ENCODE measurements at places on chromosomes 2 and 18.

- DNase-seq = no peak
Observed at GRCh38 chr2:134152045-134153010, 101.5 kb upstream of the MGAT5 start.

- DNase-seq = no peak
Observed at GRCh38 chr18:46892842-46893241, 24.5 kb downstream of the PIAS2 start.

GRCh38 chr2:1976728-1977416, 232.6 kb upstream of the PXDN start:
- DNase-seq = no peak

GRCh38 chr2:239116456-239117246, 268.8 kb downstream of the TWIST2 start:
- no peak for DNase-seq

- DNase-seq = no peak
Observed at GRCh38 chr18:36519358-36519757, 221.8 kb downstream of the FHOD3 start.

GRCh38 chr18:39969803-39970494, 1985.1 kb upstream of the PIK3C3 start:
- DNase-seq = no peak

DNA sequence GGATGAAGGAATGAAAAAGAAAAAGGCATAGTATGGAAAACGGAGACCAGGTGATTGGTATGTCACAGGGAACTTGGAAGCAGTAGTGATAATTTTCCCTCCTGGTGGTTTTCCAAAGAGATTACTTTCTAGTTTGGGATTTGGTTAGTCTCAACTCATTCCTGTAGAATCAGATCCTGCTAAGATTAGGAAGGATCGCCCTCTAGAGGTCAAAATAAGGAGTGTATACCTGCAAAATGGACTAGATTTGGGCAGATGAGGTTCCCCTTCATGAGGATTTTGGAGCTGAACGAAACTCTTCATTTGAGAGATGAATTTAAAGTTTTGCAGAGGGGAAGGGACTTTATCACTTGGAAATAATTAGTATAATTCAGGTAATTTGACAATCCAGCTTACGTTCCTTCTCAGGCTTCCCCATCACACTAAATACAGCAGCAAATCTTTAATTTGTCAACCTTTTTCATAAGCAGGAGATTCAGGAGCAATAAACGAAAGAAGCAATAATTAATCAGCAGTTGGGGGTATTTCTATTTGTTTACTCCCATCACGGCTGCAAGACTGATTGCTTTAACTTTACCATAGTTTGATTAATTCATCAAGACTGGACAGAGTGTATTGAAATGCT, 65.2 kb downstream of the CCDC195 start:
- peak; percentile 40 for DNase-seq

DNA sequence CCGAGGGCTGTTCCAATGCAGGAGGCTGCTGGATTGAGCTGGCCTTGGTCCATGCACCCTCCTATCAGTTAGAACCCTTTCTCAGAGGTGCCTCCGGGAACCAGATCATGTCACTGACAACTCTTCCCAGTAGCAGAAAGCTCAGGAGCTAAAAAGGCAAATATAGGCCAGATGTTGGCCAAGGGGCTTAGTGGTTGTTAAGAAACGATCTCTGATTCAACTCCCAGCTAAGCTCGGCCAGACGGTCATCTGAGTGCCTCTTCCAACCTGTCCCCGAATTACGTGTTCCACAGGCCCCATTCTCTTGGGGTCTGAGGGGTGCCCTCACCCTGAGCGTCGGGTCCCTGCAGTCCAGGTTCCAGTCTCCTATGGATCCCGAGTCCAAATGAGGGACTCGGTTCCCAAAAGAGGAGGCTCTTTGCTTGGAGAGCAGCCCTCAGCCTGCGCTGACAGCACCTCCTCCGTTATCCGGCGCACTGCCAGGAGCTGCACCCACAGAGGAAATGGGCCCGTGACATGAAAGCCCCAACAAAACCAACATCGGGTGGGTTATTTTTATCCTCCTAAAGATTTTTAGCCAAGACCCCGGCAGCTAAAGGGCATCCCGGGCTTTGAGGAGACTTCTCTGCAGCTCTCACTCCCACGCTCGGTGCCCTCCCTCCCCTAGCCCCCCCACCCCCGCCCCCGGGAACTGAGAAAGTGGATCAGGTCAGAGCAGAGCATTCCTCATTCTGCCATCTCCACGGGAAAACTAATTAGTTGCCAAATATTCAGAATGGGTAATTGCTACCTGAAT, 106.6 kb upstream of the ID2 start:
- DNase-seq = no peak

DNA sequence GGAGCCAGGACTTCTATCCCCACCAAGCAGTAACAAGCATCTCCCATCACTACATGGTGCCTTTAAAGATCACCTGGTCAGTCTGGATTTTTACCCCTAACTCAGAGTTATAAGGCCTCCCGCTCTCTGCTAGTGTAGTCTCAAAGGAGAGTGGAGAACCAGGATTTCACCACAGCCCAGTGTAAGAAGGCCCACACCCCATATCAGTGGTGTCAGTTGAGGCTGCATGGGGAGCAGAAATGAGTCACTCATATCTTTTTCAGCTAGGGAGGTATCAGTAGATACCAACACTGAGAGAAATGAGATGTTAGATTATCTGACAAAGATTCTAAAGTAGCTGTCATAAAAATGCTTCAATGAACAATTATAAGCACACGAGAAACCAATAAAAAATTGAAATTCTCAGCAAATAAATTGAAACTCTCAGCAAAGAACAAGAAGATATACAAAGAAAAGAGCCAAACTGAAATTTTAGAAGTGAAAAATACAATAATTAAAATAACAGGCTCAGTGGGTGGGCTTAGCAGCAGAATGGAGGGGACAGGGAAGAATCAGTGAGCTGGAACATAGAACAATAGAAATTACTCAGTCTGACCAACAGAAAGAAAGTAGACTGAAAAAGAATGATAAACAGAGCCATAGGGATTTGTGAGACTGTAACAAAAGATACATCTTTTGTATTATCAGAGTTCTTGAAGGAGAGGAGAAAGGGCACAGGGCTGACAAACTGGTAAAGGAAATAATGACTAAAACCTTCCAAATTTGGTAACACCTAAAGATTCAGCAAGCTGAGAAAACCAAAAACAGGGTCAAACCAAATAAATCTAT, 257.7 kb downstream of the ANAPC1 start:
- DNase-seq = no peak

- DNase-seq = no peak
Observed at GRCh38 chr2:235911633-235912233, 256.5 kb downstream of the GBX2 start.

DNA sequence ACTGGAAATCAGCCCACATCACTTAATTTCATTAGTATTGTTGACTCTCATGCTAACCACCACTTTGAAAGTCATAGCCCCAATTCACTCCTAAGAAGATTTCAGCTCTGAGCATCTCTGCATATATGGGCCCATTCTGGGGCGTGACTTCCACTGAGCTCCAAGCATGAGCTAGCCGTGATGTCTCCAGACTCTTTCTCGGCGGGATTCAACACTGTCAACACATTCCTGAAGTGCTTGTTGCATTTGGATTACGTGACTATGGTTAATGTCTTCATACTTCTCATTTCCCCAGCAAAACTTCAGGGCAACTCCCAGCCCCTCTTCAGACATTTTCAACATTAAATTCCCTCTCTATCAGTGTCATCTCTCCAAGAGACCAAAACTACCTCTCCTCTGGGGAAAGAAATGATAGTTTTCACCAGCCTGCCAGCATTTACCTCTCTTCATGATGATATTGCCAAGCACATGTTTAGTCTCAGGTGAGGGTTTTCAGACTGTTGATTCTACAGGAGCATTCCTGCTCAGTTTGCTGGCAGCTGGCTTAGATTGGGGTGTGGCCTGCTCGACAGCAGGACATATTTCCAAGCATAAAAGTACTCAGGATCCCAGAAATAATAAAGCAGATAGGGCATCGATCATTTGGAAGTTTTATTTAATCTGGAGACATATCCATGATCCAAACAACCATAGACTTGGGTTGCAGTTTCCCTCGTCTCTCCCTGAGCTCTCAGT, 81.7 kb downstream of the FEZ2 start:
- no peak for DNase-seq

DNA sequence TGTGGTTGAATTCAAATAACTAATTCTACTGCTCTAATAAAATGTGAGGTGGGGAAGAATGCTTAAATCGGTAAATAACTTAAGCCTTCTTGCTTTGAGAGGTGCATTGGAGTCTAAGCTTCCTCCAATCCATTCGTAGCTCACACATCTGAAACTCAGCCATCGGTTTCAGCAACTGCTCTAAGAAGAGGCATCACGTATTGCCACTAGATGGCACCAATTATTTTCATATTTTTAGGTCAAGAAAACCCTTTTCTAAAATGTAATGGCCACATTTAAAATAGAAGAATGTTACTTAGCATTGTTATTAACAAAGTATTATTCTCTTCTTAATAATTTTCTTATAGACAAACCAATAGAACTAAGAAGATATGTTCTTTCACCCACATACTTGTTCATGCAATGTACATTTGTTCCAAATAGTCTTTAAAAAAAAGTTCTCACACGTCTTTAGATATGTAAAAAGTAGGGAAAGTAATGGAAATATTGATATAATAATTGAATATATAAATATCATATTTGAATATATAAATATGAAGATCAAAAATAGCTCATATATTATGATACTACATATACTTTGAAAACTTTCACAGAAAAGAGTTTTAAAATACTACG, 229.8 kb downstream of the CCDC178 start:
- DNase-seq = peak; percentile 6

DNA sequence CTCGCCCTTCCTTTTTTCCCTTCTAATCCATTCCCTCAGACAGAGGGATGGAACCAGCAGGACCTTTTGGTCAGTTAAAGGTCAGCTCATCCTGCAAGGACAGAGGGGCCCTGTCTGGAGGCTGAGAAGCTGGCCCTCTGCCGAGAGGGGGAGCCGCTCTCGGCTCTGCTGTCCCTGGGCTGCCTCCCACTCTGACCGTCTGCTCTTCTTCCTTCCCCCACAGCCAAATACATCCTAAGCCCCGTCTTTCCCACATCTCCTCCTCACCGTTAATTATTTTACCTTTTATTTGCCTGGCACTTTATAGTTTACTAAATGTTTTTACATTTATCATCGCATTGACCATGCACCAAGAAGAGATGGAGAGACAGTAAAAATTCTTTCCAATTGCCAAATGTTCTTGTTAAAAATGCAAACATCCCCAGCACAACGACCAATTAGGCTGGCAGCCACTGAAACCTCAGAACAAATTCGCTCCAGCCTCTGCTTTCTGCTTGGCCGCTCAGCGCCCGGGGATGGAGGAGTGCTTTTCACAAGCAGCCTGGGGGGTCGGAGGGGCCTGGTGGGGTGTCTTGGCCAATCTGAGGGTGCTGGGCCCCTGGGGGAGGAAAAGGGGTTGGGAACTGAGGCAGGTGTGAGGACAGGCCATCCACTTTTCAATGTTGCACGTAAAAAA, 123.7 kb downstream of the TNS1 start:
- peak; percentile 17 for DNase-seq

- no peak for DNase-seq
Observed at GRCh38 chr2:161033059-161033660, 127.1 kb upstream of the TANK start.

DNA sequence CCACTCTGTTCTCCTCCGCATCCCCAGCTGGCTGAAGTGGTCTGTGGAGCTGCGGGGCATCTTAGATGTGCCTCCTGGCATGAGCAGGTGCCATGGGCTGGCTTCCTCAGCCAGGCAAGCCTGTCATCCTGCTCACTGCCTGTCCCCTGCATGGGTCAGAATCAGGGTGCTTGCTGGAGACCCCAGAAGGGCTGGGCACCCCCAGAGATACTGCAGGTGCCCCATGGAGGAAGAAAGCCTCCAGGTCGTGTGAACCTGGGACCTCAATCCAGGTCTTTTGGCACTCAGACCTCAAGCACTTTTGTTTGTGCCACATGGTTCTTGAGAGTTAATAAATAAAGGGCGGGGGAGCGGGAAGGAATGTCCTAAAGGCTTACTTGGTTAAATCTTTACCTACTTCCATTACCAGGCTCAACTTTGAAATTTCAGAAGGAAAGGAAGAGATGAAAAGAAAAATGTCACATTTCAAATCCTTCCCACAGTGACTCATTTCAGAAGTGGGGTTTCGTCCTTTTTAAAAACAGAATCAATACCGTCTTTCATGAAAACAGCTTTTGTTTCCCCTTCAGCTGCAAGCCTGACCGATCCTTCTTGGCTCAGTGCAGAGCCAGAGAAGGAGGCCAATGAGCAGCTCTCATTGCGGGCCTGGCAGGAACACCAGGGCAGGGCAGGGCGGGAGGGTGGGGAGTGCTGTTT, 69.9 kb downstream of the RHOB start:
- peak; percentile 93 for DNase-seq

DNA sequence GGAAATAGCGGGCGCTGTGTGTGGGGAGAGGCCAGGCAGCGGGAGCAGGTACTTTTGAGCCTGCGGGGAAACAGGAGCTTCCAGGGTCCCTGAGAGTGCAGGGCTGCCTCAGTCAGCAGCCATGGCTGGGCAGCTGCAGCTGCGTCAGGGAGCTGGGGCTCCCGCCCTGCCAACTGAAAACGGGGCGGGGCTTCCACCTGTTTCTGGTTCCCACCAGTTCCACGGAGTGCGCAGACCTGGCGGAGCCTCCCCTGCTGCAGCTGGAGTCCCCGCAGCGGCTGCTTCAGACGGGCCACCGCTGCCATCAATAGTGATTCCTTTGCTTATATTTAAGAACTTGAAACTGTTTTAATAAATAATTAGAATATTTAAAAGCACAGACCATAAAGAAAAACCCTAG, 30.6 kb upstream of the RPRM start:
- DNase-seq = no peak

DNA sequence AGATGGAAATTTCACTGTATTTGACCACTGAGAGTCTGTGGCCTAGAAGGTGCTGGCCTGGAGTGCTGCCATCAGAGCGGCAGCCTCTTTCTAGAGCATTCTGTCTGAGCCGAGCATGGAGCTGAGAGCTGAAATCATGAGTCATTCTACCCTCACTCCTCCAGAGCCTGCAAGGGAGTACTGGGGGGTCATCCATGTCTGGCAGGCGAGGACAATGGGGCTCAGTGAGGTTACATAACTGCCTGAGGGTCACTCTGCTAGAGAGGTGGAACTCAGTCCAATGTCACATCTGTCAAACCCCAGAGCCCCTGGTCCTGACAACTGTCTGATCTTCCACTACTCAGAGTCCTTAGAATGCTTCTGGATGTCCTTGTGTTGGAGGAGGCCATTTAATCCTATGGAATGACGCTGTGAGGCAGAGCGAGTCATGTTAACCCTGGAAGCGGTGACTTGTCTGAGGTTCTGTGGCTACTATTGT, 65.3 kb downstream of the HAUS1 start:
- peak; percentile 37 for DNase-seq

DNA sequence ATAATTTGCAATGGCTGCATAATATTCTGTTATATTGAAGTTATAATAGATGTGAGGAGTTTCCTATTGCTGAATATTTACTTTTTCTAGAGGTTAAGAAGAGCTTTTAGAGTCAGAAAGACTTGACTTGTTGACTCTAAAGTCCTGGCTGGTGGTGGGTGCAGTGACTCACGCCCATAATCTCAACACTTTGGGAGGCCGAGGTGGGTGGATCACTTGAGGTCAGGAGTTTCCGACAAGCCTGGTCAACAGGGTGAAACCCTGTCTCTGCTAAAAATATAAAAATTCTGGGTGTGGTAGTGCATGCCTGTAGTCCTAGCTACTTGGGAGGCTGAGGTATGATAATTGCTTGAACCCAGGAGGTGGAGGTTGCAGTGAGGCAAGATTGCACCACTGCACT, 33.9 kb upstream of the ATIC start:
- DNase-seq = no peak
